Activated CD4-positive, alpha-beta T cell treated with anti-CD3 and anti-CD28 coated beads for 4 hours (primary cell): ENCODE measurements at places on chromosomes 2 and 18.

DNA sequence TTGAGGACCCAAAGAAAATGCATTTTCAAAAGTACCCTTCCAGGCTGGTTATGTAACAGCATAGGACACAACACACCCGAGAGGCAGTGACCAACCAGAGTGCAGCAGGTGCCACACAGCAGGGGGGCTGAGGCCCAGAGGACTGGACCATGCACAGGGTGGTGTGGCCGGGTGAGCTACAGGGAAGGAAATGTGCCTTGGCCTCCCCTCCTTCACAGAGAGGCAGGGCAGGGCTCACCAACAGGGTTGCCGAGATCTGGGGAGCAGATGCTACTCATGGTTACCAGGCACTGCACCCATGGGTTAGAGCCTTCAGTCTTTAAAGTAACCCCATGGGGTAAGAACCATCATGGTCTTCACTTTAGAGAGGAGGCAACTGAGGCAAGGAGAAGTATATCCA lies 158.4 kb downstream of the MSH2 start:
- no peak for DNase-seq

GRCh38 chr2:105393373-105394055 lies 5.3 kb downstream of the FHL2 start:
- DNase-seq, result no peak

- DNase-seq, result no peak
Measured at GRCh38 chr2:20757405-20758090, 65.4 kb downstream of the LDAH start.

- DNase-seq, result no peak
Measured at GRCh38 chr2:239046822-239047221, 198.9 kb downstream of the TWIST2 start.

GRCh38 chr2:239381709-239382134 lies 19.1 kb downstream of the HDAC4 start:
- no peak for DNase-seq

DNA sequence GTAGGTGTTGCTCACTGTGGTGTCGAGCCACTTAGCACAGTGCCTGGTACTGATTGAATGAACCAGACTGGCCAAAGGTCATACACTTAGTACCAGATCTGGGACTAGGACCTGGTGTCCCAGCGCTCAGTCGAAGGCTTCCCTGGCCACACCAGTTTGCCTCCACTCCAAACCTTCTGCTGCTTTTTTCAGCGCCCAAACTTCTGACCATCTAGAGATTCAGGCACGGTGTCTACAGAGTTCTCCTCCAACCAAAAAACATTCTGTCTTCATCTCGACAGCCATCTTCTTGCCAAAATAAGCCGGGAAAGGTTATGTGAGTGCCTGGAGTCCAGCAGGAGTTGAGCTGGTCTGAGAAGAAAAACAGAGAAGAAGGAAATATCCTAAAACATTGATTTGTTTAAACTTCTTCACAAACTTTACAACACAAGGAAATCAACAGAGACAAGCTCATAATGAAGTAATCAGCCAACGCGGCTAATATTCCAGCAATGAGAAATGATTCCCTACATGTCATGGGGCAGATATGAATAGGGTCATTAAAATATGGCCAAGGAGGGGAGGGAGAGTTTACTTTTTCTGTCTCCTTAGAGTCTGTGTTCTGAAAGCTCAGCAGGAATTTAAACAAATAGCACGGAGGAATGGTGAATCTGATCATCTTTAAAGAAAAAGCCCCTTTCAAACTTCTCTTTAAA lies 2.3 kb upstream of the GLI2 start:
- no peak for DNase-seq

- DNase-seq, result no peak
Measured at GRCh38 chr2:184113696-184114403, 484.5 kb upstream of the ZNF804A start.

GRCh38 chr2:172551271-172551670 lies 4.6 kb upstream of the PDK1 start:
- no peak for DNase-seq

DNA sequence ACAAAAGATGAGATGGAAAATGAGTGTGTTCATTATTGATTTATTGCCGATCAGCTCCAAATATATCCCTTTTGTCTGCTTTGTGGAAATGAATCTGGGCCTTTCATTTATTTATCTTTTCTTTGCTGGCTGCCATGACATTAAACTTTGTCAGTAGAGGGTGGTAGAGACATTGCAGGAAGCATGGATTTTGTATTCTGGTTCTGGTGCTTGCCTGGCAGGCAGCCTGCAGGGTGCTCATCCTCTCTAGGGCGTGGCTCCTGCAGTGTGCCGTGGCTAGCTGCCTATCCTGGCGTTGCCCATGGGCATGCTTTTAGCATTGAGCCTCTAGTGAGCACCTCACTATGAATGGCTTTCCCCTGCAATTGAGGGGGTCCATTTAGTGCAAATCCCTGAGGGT lies 593.1 kb downstream of the RNF144A start:
- DNase-seq, result no peak

GRCh38 chr2:241814643-241815476 lies 5.9 kb downstream of the NEU4 start:
- no peak for DNase-seq

- no peak for DNase-seq
Measured at GRCh38 chr2:79977792-79978191, 326.8 kb downstream of the LRRTM1 start.

- no peak for DNase-seq
Measured at GRCh38 chr2:177465400-177466138, 73.0 kb downstream of the AGPS start.
